NCI-H774 (cell line): ENCODE measurements at places on chromosomes 12 and 14.
A peak's percentile ranks its signal among the peaks of the same experiment; 100 is the strongest.

- no peak for DNase-seq
Measured at GRCh38 chr12:2856051-2856450, 788 bp downstream of the TEX52 start.

- DNase-seq = no peak
Measured at GRCh38 chr12:120739821-120740613, 14.4 kb downstream of the ACADS start.

GRCh38 chr14:50109342-50109741 lies 7.0 kb downstream of the VCPKMT start:
- DNase-seq = no peak

- no peak for DNase-seq
Measured at GRCh38 chr14:51554953-51555352, 96.8 kb upstream of the FRMD6 start.

DNA sequence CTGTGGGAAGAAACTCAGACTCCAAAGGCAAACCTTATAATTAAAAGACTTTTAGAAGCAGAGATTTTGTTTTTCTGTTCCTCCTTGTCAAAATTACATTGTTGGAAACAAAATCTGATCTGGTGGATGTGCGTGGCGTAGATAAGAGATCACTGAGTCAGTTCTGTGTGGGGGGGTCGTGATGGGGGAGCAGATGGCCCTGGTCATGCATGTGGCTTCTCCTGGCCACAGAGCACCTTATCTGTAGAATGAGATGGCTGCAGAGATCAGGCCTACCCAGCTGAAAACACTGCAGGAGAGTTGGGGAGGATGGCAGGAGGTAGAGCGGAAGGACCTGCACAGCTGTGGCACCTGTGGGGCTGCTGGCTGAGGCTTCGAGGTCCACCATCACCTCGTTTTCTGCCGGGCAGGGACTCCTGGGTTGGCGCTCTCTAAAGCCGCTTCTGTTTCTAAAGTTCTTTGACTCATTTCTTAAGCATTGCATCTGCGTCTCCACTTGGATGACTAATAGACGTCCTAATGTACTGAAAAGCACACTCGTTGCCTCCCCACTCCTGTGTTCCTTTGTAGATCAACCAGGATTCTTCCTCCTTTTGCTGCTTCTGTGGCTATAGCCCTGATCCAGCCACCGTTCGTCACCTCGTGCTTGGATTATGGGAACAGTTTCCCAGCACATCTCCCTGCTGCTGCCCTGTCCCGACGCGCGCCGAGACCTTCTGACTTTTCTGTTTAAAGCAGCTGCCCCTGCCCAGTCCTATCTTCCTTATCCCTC lies 93.4 kb downstream of the TSPAN9 start:
- no peak for DNase-seq

GRCh38 chr12:125079648-125080645 lies 14.7 kb downstream of the AACS start:
- DNase-seq = no peak

DNA sequence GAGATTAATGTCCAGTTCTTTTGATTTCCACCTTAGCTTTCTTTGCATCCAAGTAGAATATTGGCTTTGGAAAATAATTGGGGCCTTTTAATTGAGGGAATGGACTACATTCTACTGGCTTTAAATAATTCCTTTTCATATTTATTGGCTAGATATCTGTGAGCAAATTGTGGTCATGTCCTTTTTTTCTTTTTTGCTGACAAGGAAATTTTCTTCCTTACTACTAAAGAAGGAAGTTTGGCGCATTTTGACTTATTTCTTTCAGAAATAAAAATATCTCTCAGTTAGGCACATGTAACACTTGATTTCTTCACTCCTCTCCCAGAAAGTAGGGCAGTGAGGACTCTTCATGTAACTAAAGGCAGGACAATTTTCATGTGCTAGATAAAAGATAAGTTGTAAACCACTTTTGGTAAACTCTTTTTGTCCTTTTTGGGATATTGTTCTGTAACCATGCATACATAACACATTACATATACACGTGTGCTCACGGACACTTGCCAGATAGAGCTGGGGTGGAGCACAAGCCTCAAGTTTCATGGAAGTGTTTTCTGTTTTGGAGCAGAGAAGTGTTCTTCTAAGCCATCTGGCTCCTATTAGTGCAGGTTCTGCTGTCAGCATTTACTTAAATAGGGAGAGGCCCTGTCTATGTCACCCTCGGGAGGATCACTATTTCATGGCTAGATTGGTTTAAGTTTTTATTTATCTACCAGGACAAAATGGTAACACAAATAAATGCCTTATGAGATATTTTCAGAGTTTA lies 85.1 kb upstream of the LRIG3 start:
- no peak for DNase-seq

GRCh38 chr12:50003595-50003994 lies 21.7 kb downstream of the RACGAP1 start:
- no peak for DNase-seq

DNA sequence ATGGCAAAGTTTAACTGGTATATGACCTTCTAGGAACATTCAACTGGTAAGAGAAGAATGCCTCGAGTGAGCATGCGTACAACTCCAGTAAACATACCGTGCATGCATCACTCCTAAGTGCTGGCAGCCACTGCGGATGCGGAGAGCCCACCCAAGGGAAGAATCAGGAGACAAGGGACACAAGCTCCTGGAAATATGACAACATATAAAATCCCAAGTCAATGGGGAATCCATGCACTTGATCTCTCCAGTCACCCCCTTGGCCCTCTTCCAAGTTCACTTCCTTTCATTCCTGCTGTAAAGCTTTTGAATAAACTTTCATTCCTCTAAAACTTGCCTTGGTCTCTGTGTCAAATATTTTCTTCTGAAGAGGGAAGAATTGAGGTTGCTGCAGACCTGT lies 168.7 kb upstream of the TMCC3 start:
- DNase-seq = no peak

- DNase-seq = no peak
Measured at GRCh38 chr12:89364058-89364457, 11.8 kb upstream of the DUSP6 start.

DNA sequence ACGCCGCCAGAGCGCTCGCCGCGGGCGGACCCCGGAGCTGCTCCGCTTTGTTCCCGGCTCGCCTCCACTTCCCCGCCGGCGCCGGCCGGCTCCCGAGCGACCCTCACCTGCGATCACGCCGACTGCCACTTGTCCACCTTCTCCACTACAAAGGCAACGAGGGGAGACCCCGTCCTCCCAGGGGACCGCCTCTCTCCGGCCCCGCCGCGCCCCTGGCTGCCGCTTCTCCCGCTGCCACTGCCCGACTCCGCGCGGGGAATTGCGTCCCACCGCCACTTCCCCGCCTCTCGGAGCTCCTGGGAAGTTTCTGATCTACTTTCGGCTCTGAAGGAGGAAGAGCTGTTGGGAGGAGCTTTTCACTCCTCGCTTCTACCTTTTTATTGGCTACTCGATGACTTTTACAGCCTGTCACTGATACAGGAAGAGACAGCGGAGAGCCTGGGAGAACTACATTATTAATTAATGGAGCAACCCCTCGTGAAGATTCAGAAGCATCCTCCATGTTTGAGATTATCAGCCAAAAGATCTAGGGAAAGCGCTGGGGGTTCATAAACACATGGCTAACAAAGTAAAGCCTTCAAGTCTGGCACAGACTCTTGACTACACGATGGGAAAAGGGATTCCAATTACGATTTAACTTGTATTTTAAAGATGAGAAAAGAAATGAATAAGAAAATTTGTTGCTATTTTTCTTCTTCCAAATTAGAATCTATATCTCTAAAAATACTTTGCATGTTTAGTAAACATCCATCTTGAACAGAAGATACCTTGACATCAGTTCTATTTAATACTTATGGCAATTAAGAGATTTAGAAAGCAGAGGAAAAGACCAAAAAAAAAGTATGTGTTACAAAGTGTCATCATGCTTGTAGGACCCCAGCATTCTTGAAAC lies at the start of gene BAZ1A:
Gene BAZ1A, minus strand, starts transcription at position 330 of the 892 bp plus-strand sequence. CDS start 756 bp downstream, outside the sequence.
- DNase-seq = peak; percentile 72

DNA sequence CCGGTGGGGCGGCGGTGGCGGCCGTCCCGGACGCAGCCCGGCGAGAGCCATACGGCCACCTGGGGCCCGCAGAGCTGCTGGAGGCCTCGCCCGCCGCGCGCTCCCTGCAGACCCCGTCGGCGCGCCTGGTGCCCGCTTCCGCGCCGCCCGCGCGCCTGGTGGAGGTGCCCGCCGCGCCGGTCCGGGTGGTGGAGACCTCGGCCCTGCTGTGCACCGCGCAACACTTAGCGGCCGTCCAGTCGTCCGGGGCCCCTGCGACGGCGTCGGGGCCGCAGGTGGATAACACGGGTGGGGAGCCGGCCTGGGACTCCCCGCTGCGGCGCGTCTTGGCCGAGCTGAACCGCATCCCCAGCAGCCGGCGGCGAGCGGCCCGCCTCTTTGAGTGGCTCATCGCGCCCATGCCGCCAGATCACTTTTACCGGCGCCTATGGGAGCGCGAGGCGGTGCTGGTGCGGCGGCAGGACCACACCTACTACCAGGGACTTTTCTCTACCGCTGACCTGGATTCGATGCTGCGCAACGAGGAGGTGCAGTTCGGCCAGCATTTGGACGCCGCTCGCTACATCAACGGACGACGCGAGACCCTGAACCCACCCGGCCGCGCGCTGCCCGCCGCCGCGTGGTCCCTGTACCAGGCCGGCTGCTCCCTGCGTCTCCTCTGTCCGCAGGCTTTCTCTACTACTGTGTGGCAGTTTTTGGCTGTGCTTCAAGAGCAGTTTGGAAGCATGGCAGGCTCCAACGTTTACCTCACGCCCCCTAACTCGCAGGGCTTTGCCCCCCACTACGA lies 716 bp downstream of the RIOX1 start:
- peak; percentile 25 for DNase-seq

DNA sequence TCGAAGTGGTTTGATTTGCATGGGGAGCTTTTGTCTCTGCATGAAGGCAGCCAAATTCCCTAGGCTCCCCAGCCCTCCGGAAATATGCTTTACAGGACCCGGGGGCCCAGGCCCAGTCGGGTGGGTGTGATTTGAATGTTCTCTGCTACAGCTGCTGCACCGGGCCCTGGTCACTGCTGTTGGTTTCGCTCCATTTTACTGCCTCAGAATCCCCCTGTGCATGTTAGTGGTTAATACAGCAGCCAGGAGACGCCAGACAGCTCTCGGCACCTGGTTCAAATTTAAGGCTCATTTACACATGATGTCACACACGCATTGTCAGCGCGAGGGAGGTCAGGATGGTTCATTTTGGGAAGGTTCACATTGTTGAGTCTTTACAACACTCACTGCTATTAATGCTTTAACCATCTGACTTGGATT lies 99.6 kb downstream of the SLC38A6 start:
- no peak for DNase-seq

DNA sequence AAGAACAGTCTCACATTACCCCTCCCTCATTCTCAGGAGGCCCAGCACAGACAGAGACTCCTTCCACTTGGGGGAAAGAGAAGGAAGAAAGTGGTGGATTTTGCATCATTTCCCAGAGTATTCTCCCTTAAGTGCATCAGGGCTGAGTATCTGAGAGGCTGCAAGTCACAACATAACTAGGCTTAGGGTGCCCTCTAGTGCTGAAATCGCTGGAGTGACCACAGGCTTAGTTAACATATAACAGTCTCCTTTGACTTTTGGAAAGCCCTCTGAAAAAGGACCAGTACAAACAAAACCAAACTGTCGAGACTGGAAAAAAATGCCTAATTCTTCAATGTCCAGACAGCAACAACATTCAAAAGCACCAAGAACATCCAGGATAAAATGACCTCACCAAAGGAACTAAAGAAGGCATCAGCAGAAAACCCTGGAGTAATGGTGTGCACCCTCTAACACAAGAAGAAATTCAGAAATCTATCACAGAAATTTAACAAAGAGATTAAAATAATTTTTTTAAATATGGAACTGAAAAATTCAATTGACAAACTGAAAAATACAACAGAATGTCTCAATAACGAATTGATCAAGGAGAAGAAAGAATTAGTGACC lies 412.3 kb downstream of the RPS29 start:
- DNase-seq = peak; percentile 24

DNA sequence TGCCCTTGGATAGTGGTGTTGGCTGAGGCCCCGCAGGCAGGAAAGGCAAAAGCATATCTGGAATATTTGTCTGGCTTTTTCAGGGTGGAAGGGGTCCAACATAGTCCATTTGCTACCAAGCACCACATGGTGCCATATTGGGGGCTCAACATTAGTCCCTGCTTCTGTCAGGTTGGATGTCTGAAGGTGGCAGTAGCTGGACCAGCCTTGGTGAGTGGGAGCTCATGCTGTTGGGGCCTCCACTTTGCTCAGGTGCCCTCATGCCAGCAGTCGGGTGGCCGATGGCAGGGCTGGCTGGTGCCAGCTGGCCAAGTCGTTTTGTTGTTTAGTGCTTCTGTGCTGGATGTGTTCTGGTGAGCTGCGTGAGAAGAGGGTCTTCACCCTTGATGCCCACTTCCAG lies 135.3 kb downstream of the PAPOLA start:
- DNase-seq = no peak

- no peak for DNase-seq
Measured at GRCh38 chr14:36773136-36773540, 111.5 kb downstream of the PAX9 start.

DNA sequence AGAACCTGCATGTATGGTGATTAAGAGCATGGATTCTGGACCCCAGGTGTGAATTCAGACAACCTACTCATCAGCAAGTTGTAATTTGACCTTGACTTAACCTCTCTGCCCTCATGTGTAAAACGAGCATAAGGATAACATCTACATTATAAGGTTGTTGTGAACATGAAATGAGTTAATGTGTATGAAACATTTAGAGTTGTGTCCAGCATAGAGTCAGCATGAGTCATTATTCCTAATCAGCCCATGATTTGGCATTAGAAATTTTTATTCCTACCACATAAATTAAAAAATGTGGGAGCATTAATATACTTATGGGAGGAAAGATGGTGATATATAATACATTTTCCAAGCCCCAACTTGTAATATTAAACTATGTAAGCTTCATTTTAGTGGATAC lies 95.9 kb upstream of the DDHD1 start:
- DNase-seq = no peak

DNA sequence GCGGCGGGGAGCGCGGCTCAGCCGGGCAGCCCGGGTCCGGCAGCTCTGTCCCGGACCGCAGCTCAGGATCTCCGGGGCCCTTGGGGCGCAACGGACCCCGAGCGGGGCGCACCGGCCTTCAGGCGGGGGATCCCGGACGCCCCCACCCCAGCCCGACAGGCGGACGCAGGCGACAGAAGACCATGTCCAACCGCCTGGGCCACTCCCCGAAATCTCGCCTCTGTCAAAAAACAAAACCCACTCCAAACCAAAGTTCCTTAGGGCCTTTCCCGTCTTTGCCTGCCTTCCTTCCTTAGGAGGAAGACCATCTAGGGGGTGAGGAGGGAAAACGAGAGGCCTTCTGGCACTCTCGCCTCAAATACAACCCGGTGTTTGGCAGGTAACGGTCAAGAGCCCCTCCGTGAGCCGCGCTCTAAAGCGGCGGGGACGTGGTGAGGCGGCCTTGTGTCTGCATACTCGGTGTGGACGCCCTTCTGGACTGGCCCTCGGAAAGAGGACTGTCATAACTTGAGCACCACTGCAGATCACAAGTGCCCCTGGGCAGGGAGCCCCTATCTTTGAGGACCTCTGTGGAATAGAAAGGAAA lies 604 bp downstream of the HCFC2 start:
- DNase-seq = no peak

- no peak for DNase-seq
Measured at GRCh38 chr12:7499636-7500035, 3.9 kb downstream of the CD163 start.

- no peak for DNase-seq
Measured at GRCh38 chr12:24928131-24928530, 20.8 kb downstream of the BCAT1 start.

- DNase-seq = no peak
Measured at GRCh38 chr12:45076417-45077026, 25.6 kb upstream of the DBX2 start.

GRCh38 chr14:32296366-32296765 lies 32.7 kb upstream of the AKAP6 start:
- no peak for DNase-seq

- DNase-seq = no peak
Measured at GRCh38 chr12:12903642-12904609, 12.6 kb downstream of the GPRC5A start.
